Stimulated activated CD8-positive, alpha-beta memory T cell treated with anti-CD3 and anti-CD28 coated beads, Interleukin-4, amount 100 ng/mL, for 1 hour (primary cell): ENCODE measurements at places on chromosomes 16 and 17.

GRCh38 chr16:75322740-75323139, 71.3 kb upstream of the BCAR1 start:
- DNase-seq, result no peak

DNA sequence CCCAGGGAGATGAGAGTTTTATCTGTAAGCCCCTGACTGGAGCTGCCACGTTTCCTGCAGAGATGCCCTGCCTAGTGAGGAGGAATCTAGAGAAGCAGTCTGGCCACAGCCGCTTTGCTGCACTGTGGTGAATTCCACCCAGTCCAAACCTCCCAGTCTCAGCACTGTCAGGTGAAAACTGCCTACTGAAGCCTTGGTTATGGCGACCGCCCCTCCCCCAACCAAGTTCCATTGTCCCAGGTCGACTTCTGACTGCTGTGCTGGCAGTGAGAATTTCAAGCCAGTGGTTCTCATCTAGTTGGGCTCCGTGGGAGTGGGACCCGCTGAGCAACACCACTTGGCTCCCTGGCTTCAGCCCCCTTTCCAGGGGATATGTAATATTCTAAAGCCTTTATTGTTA, 10.2 kb upstream of the LYZL6 start:
- DNase-seq, result no peak

DNA sequence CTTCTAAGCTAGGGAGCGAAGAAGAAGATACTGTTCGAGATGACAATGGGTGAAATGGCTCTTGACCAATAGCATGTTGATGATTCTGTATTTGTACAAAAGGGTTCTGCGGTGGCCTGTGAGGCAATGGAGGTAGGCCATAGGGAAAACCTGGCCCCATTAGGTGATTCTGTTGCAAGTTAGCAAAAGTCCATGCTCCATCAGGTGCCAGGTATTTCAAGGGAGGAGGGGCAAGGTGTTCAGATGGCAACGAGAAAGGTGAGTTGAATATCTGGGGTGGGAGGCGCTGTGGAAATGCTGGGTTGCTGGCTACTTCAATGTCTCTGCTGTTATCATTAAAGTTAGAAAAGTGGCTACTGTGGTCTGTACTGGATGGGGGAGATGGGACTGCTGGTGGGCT, 62.8 kb downstream of the CACNG1 start:
- DNase-seq, result no peak

GRCh38 chr16:16021988-16022682, 72.7 kb downstream of the ABCC1 start:
- no peak for DNase-seq

- no peak for DNase-seq
These were observed 14.0 kb downstream of the ABCC1 start for GRCh38 chr16:15963307-15963910.

DNA sequence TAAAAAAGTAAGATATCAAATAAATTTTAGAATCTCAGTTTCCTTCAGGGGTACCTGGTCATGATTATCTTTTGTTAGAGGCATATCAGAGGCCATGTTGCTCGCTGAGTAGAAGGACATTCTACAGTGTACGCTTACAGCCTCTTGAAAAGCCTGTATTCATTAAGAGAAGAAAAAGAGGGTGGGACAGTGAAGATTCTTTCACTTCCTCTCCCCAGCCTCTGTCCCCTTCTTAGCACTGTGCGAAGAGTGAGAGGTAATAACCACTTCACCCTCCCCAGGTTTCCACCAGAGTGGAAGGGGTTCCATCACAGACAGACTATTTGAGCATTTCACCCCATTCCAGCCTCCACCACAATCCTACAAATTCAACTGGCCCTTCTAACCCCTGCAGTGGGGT, 4.8 kb upstream of the LPO start:
- no peak for DNase-seq

GRCh38 chr16:20904507-20905081, 4.0 kb downstream of the LYRM1 start:
- no peak for DNase-seq

DNA sequence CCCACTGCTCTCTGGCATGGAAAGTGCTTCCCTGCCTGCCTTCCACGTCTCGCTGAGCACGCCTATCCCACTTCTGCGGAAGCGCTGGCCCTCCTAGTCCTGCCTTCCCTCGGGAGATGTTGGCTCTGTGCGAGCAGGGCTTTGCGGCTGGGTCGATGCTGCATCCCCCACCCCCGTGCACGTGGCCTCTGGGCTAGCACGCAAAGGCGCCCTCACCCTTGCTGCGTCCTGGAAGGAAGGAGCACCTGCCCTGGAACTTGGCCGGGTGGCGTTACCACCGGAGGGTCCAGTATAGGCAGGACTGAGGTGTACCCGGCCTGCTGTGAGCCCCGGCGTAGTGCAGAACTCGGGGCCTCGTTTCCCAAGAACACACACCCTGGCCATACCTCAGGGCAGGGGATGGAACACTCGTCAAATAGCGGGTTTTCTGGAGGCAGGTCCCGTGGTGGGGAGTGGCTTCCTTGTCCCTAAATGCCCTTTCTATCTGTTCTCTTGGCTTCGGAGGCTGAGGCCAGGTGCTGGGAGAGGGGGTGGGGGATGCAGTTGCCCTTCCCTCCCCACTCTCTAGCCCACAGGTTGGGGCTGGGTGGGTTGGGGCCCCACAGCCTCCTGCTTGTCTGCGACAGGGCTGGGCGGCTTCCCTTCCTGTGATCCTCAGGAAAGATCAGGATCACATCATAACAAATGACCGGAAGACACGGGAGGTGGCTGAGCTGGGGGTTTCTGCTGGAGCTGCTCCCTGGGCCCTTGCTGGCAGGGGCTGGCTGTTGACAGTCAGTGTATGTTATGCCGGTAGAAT, 17.4 kb downstream of the BAIAP2 start:
- no peak for DNase-seq

- DNase-seq, result peak; percentile 49
These were observed 7.5 kb downstream of the EIF1 start for GRCh38 chr17:41695954-41696757.

- no peak for DNase-seq
These were observed 7.9 kb downstream of the SOCS1 start for GRCh38 chr16:11248133-11248532.

DNA sequence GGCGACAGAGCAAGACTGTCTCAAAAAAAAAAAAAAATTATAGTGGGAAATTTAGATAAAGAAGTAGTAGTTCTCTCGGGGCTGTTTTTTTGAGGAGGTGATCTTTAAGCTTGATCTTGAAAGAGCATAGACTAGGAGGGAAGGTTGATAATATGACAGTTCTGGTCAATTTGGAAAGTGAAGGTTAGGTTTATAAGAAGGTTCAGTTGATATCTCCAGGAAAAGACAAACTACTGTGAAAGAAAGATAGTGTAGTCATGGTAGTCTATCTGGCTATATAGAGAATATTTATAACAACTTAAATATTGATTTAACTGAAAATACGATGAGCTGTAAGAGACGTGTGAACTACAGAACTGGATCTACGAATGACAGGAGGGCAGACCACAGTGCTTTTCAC, 3.1 kb downstream of the ATF7IP2 start:
- no peak for DNase-seq

DNA sequence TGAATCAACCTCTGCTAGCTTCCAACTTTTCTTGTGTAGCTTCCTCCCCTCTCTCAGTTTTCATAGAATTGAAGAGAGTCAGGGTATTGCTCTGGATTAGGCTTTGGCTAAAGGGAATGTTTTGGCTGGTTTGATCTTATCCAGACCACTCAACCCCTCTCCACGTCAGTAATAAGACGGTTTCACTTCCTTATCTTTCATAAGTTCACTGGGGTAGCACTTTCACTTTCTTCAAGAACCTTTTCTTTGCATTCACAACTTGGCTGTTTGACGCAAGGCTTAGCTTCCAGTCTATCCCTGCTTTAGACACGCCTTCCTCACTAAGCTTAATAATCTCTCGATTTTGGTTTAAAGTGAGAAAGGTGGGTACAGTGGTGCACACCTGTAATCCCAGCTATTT, 29.7 kb upstream of the OR1A2 start:
- no peak for DNase-seq

GRCh38 chr17:27630607-27631410, at the start of gene LGALS9:
Gene LGALS9, plus strand, starts transcription at chr17:27631188. Its CDS starts 78 bp downstream, at chr17:27631266.
- no peak for DNase-seq

GRCh38 chr16:11094075-11094856, 149.9 kb downstream of the CLEC16A start:
- peak; percentile 37 for DNase-seq

- no peak for DNase-seq
These were observed 7.6 kb downstream of the ALOX15B start for GRCh38 chr17:8046306-8046928.

GRCh38 chr17:8673612-8674011, 43.1 kb upstream of the MYH10 start:
- no peak for DNase-seq

- no peak for DNase-seq
These were observed 10.1 kb upstream of the RASD1 start for GRCh38 chr17:17506181-17506741.

DNA sequence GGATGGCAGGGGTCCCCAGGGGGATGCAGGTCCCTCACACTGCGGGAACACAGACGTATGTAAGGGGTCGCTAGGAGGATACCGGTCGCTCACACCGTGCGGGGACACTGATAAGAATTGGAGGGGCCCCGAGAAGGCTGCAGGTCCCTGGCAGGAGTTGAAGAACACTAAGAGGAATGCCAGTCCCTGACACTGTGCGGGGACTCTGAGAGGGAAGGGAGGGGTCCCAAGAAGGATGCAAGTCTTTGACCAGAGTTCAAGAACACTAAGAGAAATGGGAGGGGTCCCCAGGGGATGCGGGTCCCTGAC, 510 bp downstream of the ERCC4 start:
- no peak for DNase-seq

DNA sequence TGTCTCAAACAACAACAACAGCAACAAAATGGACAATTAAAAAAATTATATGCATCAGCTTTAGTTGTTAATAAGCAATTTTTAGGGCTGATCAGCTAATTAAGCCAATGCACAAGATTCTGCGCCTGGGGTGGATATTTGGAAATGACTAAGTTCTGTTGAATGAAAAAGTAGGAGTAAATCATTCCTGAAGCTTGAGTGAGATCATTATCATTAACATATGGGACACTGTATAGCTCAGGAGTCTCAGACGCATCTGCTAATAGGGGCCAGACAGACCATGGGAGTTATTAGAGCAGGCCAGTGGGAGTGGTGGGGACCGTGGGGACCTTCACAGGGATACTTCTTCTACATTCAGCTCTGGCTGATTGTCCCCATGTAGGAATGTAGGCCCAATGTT, 22.8 kb downstream of the IRX5 start:
- DNase-seq, result no peak

GRCh38 chr17:82524540-82524939, 5.0 kb downstream of the FOXK2 start:
- no peak for DNase-seq

GRCh38 chr16:11432856-11433395, 87.7 kb downstream of the RMI2 start:
- DNase-seq, result no peak

GRCh38 chr16:31022544-31023251, 10.7 kb upstream of the STX4 start:
- DNase-seq, result no peak

DNA sequence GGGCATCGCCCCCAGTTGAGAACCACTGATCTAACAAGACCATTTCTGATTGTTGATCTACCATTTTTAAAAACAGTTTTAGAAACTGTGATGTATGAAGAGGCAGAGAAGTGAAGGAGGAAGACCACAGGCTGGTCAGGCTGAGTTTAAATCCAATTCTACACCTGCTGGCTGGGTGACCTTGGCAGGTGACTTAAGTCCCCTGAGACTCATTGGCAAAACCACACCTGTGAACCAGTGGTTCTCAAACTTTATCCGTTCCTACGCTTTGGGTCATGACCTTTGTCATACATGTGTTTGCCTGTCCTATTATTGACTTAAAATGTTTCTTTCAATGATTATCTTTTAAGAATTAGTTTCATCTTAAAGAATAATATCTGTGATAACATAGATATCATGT, 2.3 kb downstream of the GP2 start:
- DNase-seq, result no peak

GRCh38 chr16:67013233-67013822, 15.6 kb upstream of the CBFB start:
- DNase-seq, result no peak

- DNase-seq, result no peak
These were observed 25.6 kb upstream of the ABCA10 start for GRCh38 chr17:69254187-69254586.

GRCh38 chr17:17750881-17751280, 69.6 kb downstream of the RAI1 start:
- DNase-seq, result no peak

GRCh38 chr17:60372790-60373483, 19.0 kb downstream of the USP32 start:
- no peak for DNase-seq

DNA sequence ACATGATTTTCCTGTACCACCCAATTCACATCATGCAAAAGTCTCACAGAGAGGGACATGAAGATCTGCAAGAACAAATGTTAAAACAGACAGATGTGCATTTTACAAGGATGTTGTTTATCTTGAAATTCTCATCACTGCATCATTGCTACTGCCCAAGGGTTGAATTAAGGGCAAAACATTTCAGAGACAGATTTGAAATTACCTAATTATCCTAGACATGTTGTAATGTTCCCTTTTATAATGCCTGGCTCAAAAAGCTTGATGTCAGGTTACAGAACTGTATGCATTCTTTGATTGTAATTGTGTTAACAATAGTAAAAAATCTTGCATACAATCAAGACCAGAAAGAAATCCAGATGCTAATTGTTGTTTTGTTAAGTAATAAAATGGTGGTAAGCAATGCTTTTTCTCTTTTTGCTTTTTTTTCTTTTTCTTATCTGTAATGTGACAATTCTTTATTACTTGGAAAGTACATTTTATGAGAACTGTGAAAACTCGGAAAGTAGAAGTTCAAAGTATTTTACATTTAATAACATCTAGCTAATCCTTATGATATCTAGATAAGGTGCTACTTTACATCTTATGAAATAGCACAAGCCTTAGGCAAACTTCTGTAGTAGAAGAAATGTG, 3.6 kb upstream of the DUSP14 start:
- no peak for DNase-seq
